ENCODE measurements at places on chromosomes 4 and X.

DNA sequence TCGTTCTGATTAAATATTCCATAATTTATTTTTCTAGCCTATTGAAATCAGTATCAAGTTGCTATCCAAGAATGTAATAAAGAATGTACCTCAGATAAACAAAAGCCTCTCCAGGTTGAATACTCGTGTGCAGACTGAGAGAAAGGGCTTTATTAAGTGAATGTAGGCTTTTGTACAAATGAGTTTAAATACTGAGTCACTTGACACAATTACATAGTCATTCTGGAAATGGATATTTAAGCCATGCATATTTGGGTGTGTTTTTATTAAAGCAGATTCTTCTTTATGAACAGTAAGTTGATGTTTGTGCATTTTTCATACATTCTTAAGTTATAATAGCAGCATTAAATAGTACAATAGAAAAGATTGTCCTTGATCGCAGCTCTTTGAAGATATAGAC lies 139.8 kb upstream of the GK2 start:
- no peak for DNase-seq
- H3K4me3 ChIP-seq = no peak overlapping the region
- no peaks in the 10 kb centered on the region for H3K4me1 ChIP-seq
- H3K27ac ChIP-seq = no peak overlapping the region
- no peaks in the 10 kb centered on the region for H3K27me3 ChIP-seq

GRCh38 chr4:140187316-140187695 lies 33.3 kb upstream of the MAML3 start:
- DNase-seq = no peak
- no peaks in the 10 kb centered on the region for H3K36me3 ChIP-seq
- H3K27me3 ChIP-seq = no peaks in the 10 kb centered on the region
- H3K4me1 ChIP-seq = no peaks in the 10 kb centered on the region
- H3K27ac ChIP-seq = peak overlapping the region; percentile 23

GRCh38 chr4:102522031-102522440 lies 20.9 kb downstream of the NFKB1 start:
- H3K27me3 ChIP-seq = no peaks in the 10 kb centered on the region
- no peak overlapping the region for H3K27ac ChIP-seq
- peaks cover 33% of the 10 kb centered on the region for H3K4me1 ChIP-seq
- DNase-seq = no peak
- H3K36me3 ChIP-seq = no peaks in the 10 kb centered on the region
- H3K4me3 ChIP-seq = no peak overlapping the region

GRCh38 chrX:18674417-18674787 lies 2.5 kb upstream of the RS1 start:
- H3K36me3 ChIP-seq = no peaks in the 10 kb centered on the region
- H3K4me1 ChIP-seq = no peaks in the 10 kb centered on the region
- H3K4me3 ChIP-seq = peak overlapping the region; percentile 75
- peak overlapping the region; percentile 88 for H3K27ac ChIP-seq

DNA sequence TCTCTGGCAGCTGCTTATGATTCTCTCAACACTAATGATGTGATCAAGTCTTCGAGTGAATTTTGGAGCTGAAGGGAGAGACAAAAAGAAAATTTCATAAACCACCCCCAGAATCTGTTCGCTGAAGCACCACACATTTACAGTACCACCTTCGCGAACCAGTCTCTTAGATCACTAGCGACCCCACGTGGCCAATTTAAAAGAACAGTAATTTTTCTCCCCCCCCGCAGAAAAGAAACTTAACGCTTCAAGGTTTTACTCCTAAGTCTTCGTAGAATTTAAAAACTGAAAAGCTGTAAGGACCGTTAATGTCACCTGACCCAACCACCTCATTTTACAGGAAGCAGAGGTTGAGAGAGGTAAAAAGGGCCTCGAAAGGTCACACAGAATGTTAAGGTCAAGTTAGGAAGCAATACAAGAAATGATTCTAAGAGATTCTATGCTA lies 187.5 kb downstream of the QDPR start:
- no peaks in the 10 kb centered on the region for H3K27me3 ChIP-seq
- no peak for DNase-seq
- H3K4me3 ChIP-seq = no peak overlapping the region
- H3K36me3 ChIP-seq = no peaks in the 10 kb centered on the region
- no peaks in the 10 kb centered on the region for H3K4me1 ChIP-seq
- H3K27ac ChIP-seq = no peak overlapping the region

- H3K36me3 ChIP-seq = no peaks in the 10 kb centered on the region
- peak overlapping the region; percentile 98 for H3K27ac ChIP-seq
Measured at GRCh38 chrX:24023544-24023943, 3.4 kb downstream of the KLHL15 start.

DNA sequence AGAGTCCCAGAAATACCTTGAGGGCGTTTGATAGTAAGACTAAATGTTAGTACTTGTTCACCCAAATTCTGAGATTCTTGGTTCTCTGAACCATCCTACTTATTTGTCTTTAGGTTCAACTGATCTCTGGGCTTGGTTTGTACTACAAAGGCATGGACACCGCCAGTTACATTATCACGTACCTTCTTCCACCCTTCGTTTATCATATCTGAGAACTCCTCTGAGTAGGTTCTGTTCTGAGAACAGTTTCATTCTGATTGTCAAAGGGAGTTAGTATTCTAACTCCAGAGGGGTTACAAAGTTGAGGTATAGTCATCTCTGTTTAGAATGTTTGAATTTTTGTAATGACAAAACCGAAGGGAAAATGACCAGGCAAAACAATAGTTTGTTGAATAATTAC lies 19.3 kb downstream of the ZFX start:
- H3K27me3 ChIP-seq = no peaks in the 10 kb centered on the region
- H3K27ac ChIP-seq = peak overlapping the region; percentile 23
- H3K4me1 ChIP-seq = peaks cover 64% of the 10 kb centered on the region
- H3K36me3 ChIP-seq = peaks cover 10% of the 10 kb centered on the region
- H3K4me3 ChIP-seq = no peak overlapping the region
- no peak for DNase-seq

- H3K36me3 ChIP-seq = no peaks in the 10 kb centered on the region
- no peaks in the 10 kb centered on the region for H3K4me1 ChIP-seq
- no peaks in the 10 kb centered on the region for H3K27me3 ChIP-seq
- H3K4me3 ChIP-seq = no peak overlapping the region
- no peak overlapping the region for H3K27ac ChIP-seq
- no peak for DNase-seq
Measured at GRCh38 chr4:123672987-123673386, 276.4 kb downstream of the SPRY1 start.

GRCh38 chr4:177125656-177126055 lies 184.0 kb upstream of the NEIL3 start:
- H3K4me3 ChIP-seq = no peak overlapping the region
- H3K4me1 ChIP-seq = no peaks in the 10 kb centered on the region
- no peak for DNase-seq
- no peaks in the 10 kb centered on the region for H3K27me3 ChIP-seq
- H3K36me3 ChIP-seq = no peaks in the 10 kb centered on the region

Measured in sigmoid colon (tissue), 7 donors.